ENCODE measurements at places on chromosomes 2 and 18. TPM values are rescaled to one million over a fixed set of nuclear protein-coding genes. Genes with fewer than 3 reads are reported as not detected.

The BABAM2 gene
- 19.9 TPM for polyA plus RNA-seq

DNA sequence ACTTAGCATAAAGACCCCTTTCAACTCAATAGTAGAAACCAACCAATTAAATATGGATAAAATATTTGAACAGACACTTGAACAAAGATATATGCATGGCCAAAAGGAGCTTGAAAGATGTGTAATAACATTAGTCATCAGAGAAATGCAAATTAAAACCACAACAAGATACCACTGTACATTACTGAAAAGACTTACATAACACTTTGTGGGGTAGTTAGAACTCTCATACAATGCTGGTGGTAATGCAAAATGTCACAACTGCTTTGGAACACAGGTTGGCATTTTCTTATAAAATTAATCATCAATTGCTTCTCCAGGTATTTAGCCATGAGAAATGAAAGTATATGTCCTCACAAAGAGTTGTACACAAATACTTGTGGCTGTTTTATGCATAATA is 60.7 kb downstream of the TTC27 start:
- DNase-seq = no peak

DNA sequence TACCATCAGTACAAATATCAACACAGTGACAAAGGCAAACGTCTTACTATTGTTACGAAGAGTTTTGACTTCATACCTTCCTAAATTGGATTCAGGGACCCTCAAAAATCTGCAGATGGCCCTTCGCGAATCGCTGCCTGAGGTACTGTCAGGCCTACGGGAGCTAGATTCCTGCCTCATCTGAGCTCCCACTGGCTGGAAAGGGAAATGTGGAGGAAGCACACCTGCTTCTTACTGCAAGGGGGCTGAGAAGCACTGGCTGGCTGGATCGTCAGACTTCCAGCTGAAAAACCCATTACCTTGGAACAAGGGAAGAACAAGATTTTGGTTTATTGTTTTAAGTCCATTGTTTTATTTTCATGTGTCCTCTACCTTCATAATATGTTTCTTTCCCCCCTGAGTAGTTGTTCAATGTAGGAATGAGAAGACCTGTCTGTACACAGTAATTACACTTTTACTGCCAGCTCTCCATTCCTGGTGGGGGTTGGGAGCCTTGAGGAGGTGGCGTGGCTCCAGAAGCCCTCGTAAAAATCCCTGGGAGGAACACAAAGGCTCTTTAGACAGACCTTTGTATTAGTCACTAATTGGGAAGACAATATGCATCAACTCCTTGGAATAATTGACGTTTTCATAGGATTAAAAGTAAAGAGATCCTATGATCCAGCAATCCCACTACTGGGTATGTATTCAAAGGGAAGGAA is 124.1 kb upstream of the NOSTRIN start:
- DNase-seq = no peak

DNA sequence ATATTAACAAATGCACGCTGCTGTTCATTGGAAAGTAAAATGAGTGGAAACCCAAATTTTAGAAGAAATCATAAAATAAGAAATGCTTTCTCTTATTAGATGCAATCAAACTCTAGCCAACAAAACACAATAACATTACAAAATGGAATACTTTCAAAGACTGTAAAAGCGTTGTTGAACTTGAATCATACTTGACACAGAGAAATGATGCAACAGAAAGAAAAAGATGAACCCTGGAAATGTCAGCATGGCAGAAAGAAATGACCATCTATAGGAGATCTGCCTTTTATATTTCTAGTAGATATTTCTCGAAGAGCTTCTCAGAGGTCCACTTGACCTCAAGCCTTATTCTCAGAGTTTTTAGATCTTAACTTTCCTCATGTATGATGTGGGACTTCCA is 170.6 kb upstream of the MEIS1 start:
- no peak for DNase-seq

- no peak for DNase-seq
Observed at GRCh38 chr2:151472966-151473365, 63.3 kb downstream of the RIF1 start.

- no peak for DNase-seq
Observed at GRCh38 chr18:22213333-22213973, 44.1 kb downstream of the GATA6 start.

DNA sequence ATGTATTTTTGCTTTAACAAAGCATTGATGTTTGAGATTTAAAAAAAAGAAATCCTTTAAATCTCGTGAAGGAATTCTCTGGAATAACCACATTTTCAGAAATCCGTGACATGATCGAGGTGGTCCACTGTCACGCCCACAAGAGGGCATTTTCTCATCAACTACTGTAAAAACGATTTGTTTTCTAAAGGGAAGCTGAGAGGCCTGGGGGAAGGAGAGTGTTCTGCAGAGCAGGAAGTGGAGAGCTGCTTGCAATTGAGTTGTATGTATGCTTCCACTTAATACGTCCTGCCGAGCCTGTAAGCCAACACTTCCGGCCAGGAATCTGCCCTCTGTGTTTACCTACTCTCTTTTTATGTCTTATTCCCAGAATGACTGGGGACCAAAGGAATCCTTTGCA is 19.4 kb downstream of the KLHL29 start:
- peak; percentile 80 for DNase-seq

GRCh38 chr2:191501561-191502168 is 176.3 kb upstream of the NABP1 start:
- DNase-seq = peak; percentile 59

The LANCL1 gene
- 19.6 TPM for polyA plus RNA-seq

DNA sequence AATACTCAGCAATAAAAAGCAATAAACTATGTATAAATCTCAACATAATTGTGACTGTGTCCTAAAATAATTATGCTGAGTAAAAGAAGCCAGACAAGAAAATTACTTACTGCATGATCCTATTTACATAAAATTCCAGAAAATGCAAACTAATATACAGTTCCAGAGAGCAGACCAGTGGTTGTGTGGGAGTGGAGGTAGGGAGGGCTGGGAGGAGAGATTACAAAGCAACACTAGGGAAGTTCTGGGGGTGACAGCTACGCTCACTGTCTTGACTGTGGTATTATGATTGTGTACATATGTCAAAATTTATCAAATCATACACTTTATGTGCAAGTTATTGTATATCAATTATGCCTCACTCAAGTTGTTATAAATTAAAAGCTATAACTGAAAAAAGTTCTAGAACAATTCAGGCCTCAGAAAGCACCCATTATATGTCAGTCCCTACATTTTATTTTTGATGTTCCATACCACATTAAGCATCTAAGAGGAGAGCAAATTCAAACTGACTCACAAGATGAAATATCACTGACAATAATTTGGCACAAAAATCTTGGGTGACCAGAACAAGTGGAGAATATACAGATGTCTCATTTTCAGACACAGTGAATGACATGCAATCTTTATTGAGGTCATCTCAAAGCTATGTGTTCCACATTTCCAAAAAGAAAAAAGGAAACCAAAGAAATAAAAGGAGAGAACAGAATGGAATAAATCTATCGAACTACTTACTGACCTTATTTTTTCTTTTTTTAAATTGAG is 85.1 kb downstream of the ANTXR1 start:
- no peak for DNase-seq

- no peak for DNase-seq
Observed at GRCh38 chr2:127078028-127078427, 28.9 kb downstream of the BIN1 start.

- no peak for DNase-seq
Observed at GRCh38 chr2:62568983-62569837, 63.2 kb upstream of the TMEM17 start.

DNA sequence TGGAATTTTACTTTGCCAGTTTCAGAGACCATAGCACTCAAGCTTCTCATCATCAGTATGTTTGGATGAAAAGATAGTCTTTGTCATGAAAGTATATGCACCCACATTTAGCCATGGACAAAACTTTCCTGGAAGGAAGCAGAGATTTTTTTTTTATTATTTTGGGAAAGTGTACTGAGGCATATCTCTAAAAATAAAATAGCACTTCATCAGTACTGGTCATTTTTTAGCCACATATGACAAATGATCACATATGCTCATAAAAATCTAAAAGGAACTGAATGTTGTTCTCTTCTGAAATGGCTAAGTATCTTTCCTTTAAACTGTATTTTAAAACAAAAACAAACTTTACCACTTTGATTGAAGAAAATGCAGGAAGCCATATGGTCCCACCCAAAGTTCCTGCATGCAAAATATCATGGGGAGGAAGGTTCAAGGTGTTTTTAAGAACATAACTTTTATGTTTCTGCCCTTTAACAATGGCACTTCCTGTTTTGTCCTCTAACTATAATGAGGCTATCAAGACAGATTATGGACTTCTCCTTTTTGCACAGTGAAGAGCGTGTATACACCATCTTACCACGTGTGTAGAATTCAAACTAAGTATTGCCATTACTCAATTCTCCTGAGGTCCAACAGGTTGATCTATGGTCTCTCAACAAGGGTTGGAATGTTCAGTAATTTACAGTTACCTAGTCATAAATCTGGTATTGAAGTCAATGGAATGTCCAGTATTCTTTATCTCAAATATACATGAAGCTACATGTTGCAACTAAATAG is 77.1 kb upstream of the SLC39A10 start:
- peak; percentile 9 for DNase-seq

GRCh38 chr2:71853858-71854257 is 293.8 kb downstream of the CYP26B1 start:
- DNase-seq = no peak

The SKOR2 gene
- not detected for polyA plus RNA-seq

The KCNIP3 gene
- 0.08 TPM for polyA plus RNA-seq

The CRYBA2 gene
- not detected for polyA plus RNA-seq

DNA sequence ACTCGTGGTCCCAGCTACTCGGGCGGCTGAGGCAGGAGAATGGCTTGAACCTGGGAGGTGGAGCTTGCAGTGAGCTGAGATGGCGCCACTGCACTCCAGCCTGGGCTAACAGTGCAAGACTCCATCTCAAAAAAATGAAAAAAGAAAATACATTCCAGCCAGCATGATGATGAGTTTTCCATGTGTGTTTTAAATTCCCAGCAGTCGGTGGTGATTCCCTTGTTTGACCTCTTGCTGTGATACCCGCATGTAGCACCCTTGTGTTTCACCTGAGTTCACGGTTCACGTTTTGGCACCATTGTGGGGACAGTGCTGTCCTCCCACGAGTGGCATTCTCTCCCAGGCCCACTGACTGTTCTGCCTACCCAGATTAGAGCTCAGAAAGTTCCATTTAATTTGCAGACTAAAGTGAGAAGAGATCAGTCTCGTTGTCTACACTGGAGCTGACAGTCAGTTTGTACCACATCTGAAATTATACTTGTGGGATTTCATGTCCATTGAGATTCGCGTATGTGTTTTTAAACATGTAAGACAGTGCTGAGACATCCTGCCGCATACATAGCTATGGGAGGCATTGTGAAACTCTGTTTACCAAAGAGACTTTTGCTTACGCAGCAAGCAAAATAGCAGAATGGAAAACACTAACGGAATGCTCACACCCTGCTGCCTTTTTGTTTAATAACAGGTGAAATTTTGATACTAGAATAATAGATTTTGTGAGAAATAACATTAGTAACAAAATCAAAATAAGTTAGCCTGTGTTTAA is 157.1 kb downstream of the GBX2 start:
- no peak for DNase-seq

The LCT gene
- polyA plus RNA-seq = 0.03 TPM

The NAT8 gene
- 0.19 TPM for polyA plus RNA-seq

GRCh38 chr2:112713926-112714325 is 6.9 kb upstream of the NT5DC4 start:
- DNase-seq = no peak

- no peak for DNase-seq
Observed at GRCh38 chr2:6818012-6818411, 47.7 kb downstream of the CMPK2 start.

The VWA3B gene
- not detected for polyA plus RNA-seq

DNA sequence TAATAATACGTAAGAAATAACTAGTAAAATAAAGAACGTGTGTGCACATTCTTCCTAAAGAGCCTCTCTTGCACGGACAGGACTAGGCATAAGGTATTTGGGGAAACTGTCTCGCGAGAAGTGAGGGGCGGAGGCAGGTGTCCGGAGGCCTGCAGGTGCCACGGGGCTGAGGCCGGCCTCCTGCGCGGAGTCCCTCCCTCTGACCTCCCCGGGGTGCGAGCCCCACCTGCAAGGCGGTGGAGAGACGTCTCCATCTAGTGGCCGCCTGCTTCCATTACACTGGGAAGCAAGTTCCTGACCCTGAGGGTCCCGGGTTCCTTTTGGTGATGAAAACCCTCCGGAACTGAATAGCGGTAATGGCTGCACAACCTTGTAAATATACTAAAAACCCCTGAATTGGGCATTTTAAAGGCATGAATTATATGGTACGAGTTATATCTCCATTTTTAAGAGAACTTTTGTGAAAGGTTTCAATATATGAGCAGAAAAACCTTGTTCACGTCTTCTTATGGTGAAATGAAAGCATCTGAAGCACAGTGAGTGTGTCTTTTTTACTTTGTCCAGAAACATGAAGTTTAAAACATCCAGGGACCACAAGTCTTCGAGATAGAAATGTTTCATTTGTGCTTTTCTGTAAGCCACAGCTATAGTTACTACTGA is 35.5 kb upstream of the CTDP1 start:
- peak; percentile 49 for DNase-seq
